ENCODE measurements at places on chromosomes 2 and 18. TPM values are rescaled to one million over a fixed set of nuclear protein-coding genes. Genes with fewer than 3 reads are reported as not detected.

DNA sequence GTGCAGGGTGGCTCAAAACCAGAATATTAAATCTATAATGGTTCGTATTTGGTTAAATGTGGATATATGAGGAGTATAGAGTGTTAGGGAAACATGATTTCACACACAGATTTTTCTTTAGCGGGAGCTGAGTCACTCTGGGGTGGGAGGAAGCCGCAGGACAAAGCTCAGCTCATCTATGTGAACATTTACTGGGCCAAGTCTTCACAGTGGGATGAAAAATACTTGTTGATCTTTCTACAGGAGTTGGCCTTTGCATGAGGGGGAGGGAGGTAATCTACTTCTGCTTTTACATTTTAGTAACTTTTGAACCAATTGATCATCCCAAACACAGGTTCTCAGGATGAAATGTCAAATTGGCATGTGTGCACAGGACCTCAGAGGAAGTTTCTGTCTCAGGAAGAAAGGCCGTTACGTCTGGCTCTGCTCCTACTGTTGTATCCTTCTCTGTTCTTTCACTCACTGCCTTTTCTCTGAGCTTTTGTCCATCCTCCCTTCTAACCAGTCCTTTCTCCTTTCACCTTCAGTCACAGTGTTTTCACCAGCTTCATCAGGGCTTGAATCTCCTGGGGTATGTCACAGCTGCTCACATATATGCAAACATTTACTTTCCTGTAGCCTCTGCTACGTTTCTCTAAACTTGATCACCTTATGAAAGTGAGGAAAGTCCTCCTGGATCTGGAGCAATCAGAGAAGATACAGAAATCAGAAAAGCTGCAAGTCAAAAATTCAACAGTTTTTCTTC is 943.3 kb upstream of the FANCL start:
- H3K4me3 ChIP-seq = no peak overlapping the region
- H3K27me3 ChIP-seq = no peaks in the 10 kb centered on the region
- no peaks in the 10 kb centered on the region for H3K36me3 ChIP-seq
- H3K4me1 ChIP-seq = no peaks in the 10 kb centered on the region

DNA sequence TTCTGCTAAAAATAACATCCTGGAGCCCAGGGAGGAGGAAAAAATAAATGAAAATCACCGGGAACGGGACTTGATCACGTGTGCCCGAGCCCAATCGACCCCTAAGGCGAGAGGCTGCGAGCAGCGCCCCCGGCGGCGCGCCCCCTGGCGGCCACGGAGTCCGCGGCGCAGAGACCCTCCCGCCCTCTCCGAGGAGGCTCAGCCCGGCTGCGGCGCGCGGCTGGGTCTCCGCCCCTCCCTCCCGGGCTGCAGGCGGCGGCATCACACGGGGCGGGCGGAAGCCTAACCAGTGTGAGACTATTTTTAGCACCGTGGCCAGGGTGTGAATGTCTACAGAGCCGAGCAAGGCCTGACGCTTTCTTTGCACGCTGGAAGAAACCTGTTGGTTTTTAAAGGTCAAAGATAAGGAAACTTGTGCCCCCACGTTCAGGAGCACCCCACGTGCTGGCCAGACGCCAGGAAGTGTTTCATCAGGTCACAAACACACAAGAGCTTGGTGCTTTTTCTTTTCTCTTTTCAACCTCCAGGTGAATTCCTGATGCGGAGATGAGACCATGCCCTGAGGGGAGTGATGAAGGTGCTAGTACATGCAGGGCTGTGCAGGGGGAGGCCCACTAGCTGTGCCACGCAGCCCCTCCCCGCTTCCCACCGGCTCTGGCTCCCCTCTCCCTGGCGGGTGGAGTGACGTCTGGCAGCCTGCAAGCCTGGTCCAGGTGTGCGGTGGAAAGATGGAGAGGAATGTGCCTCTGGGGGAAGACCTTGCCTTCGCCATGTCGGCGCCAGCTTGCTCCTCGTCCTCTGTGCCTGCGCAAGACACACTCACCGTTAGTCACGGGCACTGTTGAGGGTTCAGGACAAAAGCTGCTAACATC is 35.3 kb upstream of the DNMT3A start:
- H3K27me3 ChIP-seq = no peaks in the 10 kb centered on the region
- peak; percentile 99 for DNase-seq
- peak overlapping the region; percentile 82 for H3K4me3 ChIP-seq
- peak overlapping the region; percentile 99 for H3K27ac ChIP-seq
- H3K36me3 ChIP-seq = peaks cover 11% of the 10 kb centered on the region

DNA sequence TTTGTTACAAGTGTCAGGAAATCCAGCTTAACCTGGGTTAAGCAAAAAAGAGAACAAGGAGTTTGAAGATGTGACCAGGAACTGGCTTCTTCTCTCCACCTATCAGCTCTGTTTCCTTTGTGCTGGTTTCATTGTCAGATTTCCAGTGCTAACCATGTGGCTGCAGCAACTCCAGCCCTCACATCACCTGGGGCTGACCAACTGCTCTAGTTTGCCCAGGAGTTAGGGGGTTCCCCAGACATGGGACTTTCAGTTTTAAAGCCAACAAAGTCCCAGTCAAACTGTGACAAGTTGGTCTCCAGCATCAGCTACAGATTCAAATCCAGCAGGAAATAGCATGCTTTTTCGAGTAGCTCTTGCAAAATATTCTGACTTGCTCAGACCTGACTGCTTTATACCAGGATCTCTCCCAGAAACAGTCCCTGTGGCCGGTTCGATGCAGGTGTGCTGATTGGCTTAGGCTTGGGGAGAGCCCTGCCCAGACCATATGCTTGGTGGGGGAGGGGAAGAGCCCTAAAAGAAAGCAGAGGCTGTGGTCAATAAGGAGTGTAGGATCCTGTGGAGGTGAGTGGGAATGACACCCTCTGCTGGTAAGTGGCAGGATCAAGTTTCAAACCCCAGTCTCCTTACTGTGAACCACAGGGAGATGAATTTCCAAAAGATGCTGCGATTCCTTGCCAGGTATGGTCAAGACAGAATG is 49.5 kb downstream of the KCNE4 start:
- H3K4me3 ChIP-seq = no peak overlapping the region
- no peaks in the 10 kb centered on the region for H3K4me1 ChIP-seq
- H3K27ac ChIP-seq = no peak overlapping the region
- no peak for DNase-seq

- H3K36me3 ChIP-seq = no peaks in the 10 kb centered on the region
- no peaks in the 10 kb centered on the region for H3K27me3 ChIP-seq
- no peak for DNase-seq
- H3K4me1 ChIP-seq = no peaks in the 10 kb centered on the region
- H3K4me3 ChIP-seq = no peak overlapping the region
- no peak overlapping the region for H3K27ac ChIP-seq
These were observed 1957.7 kb upstream of the CELF4 start for GRCh38 chr18:39523281-39523680.

- H3K4me1 ChIP-seq = peaks cover 7% of the 10 kb centered on the region
- no peak overlapping the region for H3K4me3 ChIP-seq
- no peak for DNase-seq
- no peaks in the 10 kb centered on the region for H3K27me3 ChIP-seq
- no peak overlapping the region for H3K27ac ChIP-seq
- peaks cover 29% of the 10 kb centered on the region for H3K36me3 ChIP-seq
These were observed 20.3 kb downstream of the STRADB start for GRCh38 chr2:201471732-201472393.

The SLC30A3 gene
- 0.14 TPM for total RNA-seq

Measured in activated naive CD8-positive, alpha-beta T cell treated with anti-CD3 and anti-CD28 coated beads for 36 hours (primary cell).